ENCODE measurements at places on chromosomes 13 and 19.

DNA sequence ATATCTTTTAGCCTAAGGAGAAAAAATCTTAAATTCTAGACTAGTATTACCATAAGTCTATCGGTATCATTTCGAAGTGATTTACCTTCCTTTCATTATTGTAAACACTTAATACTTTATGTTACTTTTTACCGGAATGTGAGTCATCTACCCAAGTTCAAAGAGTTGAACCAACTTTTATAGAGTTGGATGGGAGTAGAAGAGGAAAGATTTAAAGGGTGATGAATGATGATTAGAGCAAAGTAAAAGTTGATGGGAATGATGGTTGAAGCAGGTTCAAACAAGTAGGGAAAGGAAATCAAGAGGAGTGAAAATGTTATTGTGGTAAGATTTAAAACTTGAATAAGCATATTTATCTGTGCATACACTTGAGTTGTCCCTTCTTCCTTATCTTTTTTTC lies 11.3 kb upstream of the LPAR6 start:
- no peaks in the 10 kb centered on the region for H3K27me3 ChIP-seq
- peaks cover 8% of the 10 kb centered on the region for H3K36me3 ChIP-seq
- H3K4me1 ChIP-seq, result peaks cover 10% of the 10 kb centered on the region
- no peak for DNase-seq
- H3K27ac ChIP-seq, result no peak overlapping the region
- no peak overlapping the region for H3K4me3 ChIP-seq

GRCh38 chr19:12670159-12670928 lies 3.7 kb downstream of the WDR83 start:
- H3K27me3 ChIP-seq, result no peaks in the 10 kb centered on the region
- peaks cover 35% of the 10 kb centered on the region for H3K4me1 ChIP-seq
- peak overlapping the region; percentile 85 for H3K4me3 ChIP-seq
- no peak for DNase-seq

- H3K4me1 ChIP-seq, result peaks cover 16% of the 10 kb centered on the region
- H3K4me3 ChIP-seq, result peak within 1 kb of the TSS; percentile 81
Observed at GRCh38 chr19:48469289-48469881, at the start of gene CYTH2. Gene CYTH2 (plus strand): TSS chr19:48469369. CDS start chr19:48469508, 139 bp downstream.

DNA sequence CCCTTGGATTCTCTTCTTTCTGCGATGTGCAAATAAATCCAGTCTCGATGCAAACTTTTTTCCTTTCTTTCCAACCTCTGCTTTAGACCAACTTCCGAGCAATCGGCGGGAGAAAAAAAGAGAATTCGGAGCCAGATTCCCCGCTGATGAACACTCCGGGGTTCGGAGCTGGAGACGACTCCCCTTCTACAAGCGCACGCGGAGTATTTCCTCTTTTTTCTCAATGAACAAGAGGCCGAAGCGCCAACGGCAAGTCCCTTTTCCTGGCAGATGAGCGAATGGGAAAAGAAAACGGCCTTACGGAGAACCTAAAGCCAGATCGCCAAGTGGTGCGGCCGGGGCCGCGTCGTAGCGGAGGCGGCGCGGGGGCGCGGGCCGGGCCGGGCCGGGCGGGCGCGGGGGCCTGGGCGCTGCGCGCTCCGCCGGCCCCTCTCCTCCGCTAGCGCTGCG lies 250 bp downstream of the SPRY2 start:
- no peaks in the 10 kb centered on the region for H3K27me3 ChIP-seq
- H3K4me3 ChIP-seq, result no peak overlapping the region
- H3K27ac ChIP-seq, result no peak overlapping the region

DNA sequence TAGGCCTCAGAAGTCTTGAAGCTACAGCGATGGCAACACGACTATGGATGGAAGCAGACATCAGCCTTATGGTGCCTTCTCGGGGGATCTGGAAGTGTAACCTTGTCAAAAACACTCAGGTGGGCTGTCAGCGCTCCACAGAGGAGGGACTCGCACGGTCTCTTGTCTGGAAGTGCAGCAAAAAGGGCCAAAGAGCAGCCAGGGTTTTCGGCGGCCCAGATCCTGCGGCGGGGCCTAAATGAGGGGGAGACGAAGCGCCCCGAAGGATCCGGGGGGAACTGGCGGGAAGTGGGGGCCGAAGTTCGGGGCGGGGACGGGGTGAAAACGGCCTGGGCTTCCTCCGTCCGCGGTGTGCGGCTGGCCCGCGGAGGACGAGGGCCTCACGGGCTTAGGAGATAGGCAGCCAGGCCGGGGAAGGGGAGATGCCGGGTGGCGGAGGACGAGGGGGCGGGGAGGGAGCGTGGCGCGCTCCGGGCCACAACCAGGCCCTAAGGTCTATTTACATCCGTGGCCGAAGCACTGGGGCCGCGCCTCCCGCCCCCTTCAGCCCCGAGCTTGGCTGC lies 637 bp downstream of the RANBP3 start:
- no peaks in the 10 kb centered on the region for H3K27me3 ChIP-seq
- peaks cover 14% of the 10 kb centered on the region for H3K36me3 ChIP-seq
- H3K27ac ChIP-seq, result peak overlapping the region; percentile 35
- no peak for DNase-seq

DNA sequence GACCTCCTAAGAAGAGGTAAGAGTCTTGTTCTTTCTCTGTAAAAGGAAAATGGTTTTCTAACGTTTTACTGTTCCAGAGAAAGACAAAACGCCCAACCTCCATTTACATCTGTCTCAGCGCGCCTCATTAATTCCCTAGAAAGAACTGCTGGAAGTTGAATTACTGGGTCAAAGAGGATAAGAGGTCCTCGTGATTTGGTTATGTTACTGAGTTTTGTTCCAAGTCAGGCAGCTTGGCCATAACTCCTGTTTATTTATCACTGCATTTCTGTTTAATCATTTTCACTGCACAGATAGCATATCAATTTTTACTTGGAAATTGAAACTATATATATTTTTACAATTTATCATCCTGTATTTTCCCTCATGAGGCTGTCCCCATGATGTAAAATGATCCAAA lies 112.9 kb upstream of the PEG3 start:
- no peak overlapping the region for H3K27ac ChIP-seq
- no peak for DNase-seq
- H3K4me3 ChIP-seq, result no peak overlapping the region
- no peaks in the 10 kb centered on the region for H3K4me1 ChIP-seq
- H3K36me3 ChIP-seq, result no peaks in the 10 kb centered on the region

DNA sequence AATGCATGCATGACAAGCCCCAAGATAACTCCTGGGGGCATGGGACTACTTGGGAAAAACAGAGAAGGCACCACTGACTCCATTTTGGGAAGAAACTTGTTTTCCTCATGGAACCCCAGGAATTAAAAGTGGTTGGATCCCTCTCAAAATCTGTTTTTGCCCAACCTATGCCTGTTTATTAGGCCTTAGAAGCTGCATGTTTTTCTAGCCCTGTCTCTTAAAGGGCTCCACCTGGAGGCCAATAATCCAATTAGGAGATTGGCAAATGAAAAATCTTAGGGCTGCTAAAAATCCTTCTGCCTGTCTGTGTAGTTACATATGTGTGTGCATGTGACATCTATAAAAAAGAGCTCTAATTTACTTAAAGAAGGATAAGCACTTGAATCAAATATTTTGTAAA lies 26.9 kb downstream of the MED4 start:
- peaks cover 68% of the 10 kb centered on the region for H3K36me3 ChIP-seq
- peaks cover 5% of the 10 kb centered on the region for H3K4me1 ChIP-seq
- no peak overlapping the region for H3K27ac ChIP-seq
- no peak for DNase-seq
- H3K4me3 ChIP-seq, result no peak overlapping the region
